ENCODE measurements at places on chromosomes 1 and 21.

DNA sequence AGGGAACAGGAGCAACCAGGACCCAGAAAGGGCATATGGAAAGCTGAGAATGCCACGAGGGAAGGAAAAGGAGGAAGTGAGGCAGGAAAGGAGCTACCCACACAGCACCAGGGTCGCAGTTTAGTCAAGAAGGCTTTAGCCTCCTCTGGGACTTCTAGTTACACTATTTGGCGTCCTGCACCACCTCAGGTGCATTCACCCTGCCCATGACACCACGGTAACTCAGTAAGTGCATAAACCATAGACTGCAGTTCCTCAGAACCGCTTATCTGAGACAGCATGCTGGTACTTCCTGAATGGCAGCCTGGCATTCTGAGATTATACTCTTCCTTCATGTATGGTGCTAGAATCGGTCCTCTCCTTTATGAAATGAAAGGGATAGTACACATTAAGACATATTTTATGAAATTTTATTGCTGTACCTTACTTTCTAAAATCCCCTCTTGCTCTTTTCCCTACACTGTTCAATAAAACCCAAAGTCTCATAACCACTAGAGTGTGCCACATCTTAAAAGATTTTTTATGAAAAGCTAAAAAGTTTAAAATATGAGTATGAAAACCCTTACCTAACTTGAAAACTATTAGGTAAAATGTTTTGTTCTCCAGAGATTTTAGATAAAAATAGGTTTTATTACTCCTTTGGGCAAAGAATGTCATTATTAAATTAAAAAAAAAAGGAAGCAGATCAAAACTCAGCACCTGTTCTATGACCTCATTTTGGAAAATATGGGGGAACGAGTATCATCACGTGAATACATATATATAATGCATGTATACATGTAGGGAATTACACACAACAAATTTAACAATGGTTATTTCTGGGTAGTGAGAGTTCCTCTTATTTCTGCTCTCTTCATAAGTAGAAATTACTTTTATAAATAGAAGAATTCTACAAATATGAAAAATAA lies 67.3 kb downstream of the VAV3 start:
- DNase-seq: no peak

- DNase-seq: peak; percentile 90
Measured at GRCh38 chr1:156053768-156054499, at the start of gene UBQLN4. TSS of gene UBQLN4 (minus strand) at chr1:156053798. CDS start at chr1:156053701, 97 bp downstream.

- no peak for DNase-seq
Measured at GRCh38 chr1:237556911-237557310, 333.8 kb downstream of the ZP4 start.

- no peak for DNase-seq
Measured at GRCh38 chr1:157626099-157626498, 28.2 kb upstream of the FCRL4 start.

- DNase-seq: no peak
Measured at GRCh38 chr1:147664206-147664605, 6.1 kb downstream of the ACP6 start.

DNA sequence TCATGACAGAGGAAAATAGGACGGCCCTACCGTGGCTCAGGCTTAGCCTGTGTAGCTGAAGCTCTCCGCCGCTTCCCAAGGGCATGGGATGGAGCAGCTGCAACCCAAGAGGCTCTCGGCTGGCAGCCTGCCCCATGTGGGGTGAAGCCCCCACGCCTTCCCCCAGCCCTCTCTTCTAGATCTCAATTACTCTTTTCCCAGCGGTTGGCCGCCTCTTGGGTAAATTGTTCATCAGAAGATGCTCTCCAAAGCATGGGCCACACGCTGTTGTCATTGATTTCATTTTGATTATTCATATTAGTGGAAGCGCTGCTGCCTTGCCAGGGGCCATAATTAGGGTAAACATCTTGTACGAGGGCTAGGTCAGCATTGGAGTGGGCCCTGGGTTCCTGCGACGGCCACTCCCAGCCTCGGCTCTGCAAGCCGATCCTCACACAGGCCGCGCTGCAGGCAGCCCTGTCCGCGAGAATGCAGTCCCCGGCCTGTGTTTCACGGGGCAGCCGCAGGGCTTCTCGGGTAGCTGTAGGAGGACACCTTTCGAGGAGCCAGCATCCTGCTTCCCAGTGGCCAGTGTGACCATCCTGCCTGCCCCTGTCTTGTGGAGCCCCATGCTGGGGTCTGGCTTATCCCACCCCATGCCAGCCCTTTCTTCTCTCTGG lies 114.4 kb upstream of the VAMP3 start:
- no peak for DNase-seq

DNA sequence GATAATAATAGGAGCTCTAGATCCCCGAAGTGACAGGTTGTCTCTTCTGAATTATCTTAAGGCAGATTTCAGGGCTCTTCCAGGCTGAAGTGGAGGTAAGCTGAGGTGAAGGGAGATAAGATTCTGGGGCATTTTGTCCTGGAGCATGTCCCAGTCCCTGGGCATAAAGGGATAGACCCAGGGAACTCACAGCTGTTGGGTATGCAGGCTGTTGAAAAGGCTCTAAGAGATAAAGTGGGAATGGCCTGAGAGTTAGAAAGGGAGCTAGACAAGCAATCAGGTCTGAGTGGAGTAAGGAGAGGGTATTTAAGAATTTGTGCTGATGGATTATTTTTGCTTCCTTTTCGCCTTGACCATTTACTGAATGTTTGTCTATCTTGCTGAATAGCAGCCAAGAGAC lies 123.7 kb downstream of the NOS1AP start:
- DNase-seq: no peak

- DNase-seq: no peak
Measured at GRCh38 chr21:28487455-28488070, 505.1 kb downstream of the LTN1 start.

GRCh38 chr1:244445320-244446181 lies 6.2 kb downstream of the ADSS2 start:
- no peak for DNase-seq

GRCh38 chr1:68704800-68705443 lies 208.0 kb upstream of the DEPDC1 start:
- DNase-seq: no peak

- peak; percentile 66 for DNase-seq
Measured at GRCh38 chr1:59638231-59638711, 176.5 kb upstream of the HOOK1 start.

DNA sequence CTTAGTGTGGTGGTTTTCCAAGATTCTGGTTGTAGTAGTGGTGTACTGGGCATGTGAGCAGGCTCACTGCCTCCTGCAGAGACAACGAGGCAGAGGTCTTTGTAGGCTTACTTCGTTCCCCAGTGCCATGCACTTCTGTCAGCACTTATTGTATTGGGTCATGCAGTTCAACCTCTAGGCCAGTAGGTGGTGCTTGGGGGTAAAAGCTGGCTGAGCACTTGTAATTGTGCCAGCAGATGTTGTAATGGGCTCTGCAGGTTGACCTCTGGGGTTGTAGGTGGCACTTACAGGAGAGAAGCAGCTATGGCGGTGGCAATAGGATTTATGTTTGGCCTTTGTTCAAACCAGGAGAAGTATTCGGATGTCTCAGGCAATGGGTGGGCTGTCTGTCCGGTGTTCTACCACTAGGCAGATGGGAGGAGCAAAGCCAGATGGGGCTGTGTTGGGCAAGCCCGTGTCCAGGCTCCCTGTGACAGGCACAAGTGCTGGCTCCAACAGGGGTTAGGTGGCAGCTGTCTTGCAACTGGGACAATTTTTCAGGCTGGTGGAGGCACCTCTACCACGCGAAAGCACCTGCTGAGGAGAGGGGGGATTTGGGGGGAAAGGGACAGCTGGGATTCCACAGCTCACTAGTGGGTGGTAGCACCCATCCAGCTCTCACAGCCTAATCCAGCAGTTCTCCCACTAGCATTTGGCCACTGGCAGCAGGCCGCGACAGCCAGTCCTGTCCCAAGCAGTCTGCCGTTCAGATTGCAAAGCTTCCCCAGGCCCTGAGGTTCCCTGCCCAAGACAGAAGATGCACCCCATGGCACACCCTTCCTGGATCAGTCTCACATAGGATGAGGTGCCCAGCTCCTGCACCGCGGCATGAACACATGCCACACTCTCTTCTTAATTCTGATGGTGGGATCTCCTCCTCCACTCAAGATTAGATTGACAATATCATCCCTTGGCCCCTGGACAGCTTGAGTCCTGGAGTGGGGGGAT lies 274.5 kb downstream of the CTH start:
- peak; percentile 78 for DNase-seq

DNA sequence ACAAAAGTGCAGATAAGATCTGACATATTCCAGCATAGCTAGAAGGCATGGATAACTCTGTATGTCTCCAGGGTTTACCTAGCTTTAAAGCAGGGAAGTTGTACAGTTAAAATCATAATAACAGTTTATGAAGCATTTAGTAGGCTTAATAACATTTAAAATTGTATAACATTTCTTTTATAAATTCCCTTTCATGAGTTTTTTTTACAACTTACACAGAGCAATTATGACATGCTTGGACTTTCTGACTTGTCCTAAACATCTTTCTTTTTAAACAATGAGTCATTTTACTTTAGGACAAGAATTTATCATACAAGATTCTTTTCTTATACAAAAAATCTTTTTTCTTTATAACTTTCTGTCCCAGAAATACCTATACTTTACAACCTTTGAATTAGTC lies 408.5 kb upstream of the NEGR1 start:
- DNase-seq: no peak

DNA sequence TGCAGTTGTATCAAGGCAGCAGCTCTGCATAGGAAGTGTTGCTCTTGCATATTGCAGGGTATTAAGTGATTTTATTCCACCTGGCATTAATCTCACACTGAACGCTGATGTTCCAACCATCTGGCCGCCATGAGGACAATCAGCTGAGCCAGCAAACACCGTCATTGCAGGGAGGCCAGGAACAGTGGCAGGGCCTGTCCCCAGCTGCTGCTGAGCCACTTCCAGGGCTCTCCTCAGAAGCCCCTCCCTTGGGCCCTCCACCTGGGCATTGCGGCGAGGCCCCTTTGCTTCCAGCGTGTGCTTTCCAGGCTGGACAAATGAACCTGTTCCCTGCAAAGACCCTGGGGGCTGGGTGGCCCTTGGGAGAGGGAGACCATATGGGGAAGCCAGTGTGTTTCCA lies 171.6 kb upstream of the C1orf174 start:
- no peak for DNase-seq

DNA sequence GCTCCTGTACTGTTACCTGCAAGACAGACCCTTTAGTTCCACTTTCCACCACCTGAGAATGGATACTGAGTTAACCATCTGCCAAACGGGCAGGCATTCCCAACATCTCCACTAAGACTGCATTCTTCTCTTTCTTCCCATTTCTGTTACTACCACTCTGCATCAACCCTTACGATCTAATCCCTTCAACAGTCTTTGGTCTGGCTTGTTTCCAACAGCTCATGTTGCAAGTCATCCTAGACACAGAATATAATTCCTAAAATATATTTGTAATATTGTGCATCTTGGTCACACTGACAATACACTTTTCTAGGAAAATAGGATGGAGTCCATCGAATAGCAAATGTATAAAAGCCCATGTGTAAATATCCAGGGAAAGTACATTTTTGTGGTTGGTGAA lies 166.7 kb downstream of the SIPA1L2 start:
- DNase-seq: peak; percentile 20

DNA sequence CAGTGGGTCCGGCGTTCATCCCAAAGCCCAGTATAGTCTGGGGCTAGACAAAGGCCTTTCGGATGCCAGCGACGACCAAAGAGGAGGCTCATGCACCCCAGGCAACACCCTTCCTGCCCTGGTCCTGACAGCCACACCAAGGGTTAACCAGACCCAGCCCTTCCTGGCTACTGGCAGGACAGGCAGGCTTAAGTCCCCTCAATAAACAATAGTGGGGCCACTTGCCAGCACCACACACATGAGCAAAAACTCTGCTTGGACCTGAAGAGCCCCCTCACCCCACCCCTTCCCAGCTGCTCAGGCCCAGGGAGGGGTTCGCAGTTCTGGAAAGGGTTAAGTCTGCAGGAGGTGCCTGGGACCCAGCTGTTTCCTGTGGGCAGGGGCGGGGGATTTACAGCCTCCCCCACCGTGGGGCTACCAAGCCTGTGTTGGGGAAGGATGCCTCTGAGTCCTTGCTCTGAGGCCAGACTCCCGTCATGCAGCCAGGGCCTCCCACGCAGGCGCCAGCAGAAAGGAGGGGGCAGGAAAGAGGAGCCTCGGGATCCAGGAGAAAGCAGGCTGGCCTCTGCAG lies 18.2 kb downstream of the PHLDA3 start:
- peak; percentile 97 for DNase-seq

- peak; percentile 43 for DNase-seq
Measured at GRCh38 chr1:24191860-24192259, 4.8 kb upstream of the IFNLR1 start.

- peak; percentile 87 for DNase-seq
Measured at GRCh38 chr1:94544706-94545490, 3.3 kb upstream of the F3 start.

- DNase-seq: no peak
Measured at GRCh38 chr1:101284622-101285218, 47.9 kb downstream of the S1PR1 start.

DNA sequence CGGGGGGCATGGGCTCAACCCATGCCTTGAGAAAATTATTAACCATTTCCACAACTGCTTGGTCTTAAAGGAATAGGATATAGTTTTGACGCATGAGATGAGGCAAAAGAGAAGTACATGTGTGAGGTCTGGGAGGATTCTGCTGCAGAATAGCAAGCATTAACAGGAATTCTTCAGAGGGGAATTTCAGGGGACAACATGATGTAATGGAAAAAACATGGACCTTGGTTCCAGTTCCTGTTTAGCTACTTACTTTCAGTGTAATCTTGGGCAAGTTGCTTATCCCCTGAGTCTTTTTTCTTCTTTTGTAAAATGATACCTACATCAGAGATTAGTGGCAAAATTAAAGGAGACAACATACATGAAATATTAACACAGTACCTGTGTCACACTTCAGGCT lies 85.6 kb downstream of the PRRX1 start:
- DNase-seq: peak; percentile 16

GRCh38 chr1:87243573-87243972 lies 85.1 kb upstream of the LMO4 start:
- DNase-seq: peak; percentile 39

GRCh38 chr1:15027515-15027986 lies 126.0 kb upstream of the TMEM51 start:
- DNase-seq: peak; percentile 53

GRCh38 chr1:81329041-81329440 lies 471.7 kb upstream of the ADGRL2 start:
- peak; percentile 10 for DNase-seq

- no peak for DNase-seq
Measured at GRCh38 chr1:171969813-171970212, 128.5 kb downstream of the DNM3 start.

- DNase-seq: no peak
Measured at GRCh38 chr1:184583849-184584248, 170.8 kb downstream of the EDEM3 start.

GRCh38 chr1:68010090-68010489 lies 40.3 kb downstream of the DIRAS3 start:
- DNase-seq: peak; percentile 50
